ENCODE measurements at places on chromosomes 2 and 18.

DNA sequence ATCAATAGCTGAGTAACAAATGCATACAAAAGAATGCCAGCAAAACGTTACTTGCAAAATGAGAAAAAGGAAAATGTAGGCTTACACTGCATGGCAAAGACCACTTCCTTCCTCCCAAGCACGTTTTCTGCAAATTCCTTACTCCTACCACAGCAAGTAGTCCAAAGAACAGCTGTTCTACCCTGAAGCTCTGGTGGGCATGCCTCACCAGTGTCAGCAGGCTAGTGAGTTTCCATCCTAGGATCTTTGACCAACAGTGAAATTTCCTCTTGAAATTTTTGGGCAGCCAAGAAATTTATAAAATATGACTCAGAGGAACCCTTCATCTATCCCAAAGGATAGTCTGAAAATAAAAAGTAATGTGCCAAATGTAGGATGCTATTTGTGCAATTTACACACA, 123.9 kb downstream of the ZNF532 start:
- DNase-seq, result no peak

DNA sequence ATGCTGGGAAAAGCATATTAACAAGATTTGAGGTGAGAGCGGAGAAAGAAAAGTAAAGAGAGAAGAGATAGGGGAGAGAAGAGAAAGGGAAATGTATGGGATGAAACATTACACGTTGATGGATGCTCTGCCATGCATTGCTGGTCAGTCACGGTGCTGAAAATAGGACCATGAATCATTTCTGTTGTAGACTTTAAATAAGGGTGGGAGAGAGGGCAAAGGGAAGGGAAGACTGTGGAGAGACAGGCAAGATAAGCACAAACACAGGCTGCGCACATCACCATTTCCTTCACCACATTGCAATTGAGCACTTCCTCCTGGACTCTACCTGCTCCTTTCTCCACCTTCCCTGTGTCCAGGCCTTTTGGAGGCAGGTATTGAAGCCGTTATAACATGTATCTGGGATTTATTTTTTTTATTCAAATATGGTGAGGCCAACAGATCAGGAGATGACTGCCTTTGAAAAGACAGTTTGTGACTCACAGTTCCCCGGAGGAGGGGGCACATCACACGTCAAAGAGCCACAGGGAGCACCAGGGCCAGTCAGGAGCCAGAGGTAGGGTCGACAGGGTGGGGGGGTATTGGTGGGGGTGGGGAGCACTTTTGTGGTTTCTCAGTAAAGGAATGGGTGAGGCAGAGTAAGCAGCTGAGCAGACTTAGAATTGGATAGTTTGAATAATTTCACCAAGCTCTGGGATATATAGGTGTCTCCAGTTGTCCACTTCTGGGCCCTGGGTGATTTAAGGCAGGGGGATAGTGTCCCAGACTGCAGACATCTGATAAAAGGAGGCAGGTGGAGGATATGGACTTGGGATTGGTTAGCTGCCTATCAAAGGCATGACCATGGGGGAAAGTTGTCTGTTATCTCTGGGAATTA, 372.8 kb upstream of the ST6GAL2 start:
- no peak for DNase-seq

GRCh38 chr18:61093965-61094364, 239.3 kb upstream of the CDH20 start:
- DNase-seq, result no peak

DNA sequence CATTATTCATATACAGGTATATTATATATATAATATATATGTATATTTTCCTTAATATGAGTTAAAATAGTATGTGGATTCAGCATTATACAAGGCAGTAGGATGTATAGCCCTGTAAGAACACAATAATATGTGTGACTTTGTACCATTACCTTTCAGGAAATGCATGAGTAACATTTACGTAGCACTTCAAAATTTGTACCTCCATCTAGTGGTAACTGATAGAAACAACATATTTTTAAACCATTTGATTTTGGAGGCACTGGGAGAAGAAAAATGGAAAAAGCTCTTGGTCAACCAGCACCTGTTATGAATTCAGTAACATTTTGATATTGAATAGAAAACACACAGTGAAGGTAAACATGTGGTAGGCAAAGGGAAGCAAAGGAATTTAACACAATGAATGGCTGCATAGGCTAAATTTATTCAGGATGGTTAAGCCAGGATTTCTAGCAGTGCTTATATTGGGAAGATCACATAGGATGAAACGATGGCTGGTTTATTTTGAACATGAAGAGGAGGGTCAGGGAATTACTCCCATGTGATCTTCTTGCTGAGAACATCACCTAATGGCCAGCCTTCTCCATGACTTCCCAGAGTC, 565.5 kb downstream of the CCDC85A start:
- no peak for DNase-seq

- no peak for DNase-seq
Observed at GRCh38 chr2:150532879-150533278, 45.4 kb upstream of the RND3 start.

DNA sequence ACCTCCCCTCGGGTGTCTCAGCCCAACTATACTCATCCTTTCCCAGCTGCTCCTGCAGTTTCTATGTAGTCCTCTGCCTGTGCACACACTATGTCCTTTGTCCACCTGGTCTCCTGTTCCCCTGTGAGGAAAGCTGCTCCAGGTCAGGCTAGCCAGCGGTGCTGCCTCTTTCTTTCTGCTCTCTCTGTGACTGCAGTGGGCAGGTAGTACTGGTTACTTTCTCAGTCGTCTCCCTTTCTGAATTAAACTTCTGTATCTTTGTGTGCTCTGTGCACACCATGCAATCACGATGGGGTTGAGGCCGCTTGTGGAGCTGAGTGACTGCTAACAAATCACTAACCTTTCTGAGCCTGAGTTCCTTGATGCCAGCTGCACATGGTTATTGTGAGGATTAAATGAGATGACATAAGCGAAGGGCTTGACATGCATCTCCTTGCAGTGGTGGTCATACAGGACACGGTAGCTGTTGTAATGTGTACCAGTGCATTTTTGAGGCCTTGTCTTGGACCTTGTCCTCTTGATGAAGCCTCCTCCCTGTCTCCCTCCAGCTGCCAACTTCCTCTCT, 3.5 kb downstream of the FARP2 start:
- no peak for DNase-seq

DNA sequence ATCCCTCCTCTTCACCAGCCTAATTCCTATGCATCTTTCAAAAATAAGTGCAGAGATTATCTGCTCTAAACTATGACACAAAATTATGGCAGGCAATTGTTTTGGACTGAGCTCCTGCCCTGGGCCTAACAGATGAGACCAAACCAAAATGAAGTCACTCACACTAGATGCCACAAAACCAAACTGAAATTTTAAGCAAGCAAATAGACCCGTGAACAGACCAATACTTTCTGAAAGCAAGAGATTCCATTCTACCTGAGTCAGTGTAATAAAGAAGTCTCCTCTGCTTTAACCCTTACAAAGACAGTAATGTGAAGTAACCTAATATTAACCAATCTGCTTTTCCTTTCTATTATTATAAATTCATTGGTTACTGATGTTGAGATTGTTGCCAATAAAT, 84.3 kb downstream of the RIT2 start:
- DNase-seq, result no peak

- DNase-seq, result no peak
Observed at GRCh38 chr2:100895934-100896685, 76.2 kb downstream of the NPAS2 start.

- no peak for DNase-seq
Observed at GRCh38 chr18:25175558-25176517, 176.1 kb downstream of the ZNF521 start.

DNA sequence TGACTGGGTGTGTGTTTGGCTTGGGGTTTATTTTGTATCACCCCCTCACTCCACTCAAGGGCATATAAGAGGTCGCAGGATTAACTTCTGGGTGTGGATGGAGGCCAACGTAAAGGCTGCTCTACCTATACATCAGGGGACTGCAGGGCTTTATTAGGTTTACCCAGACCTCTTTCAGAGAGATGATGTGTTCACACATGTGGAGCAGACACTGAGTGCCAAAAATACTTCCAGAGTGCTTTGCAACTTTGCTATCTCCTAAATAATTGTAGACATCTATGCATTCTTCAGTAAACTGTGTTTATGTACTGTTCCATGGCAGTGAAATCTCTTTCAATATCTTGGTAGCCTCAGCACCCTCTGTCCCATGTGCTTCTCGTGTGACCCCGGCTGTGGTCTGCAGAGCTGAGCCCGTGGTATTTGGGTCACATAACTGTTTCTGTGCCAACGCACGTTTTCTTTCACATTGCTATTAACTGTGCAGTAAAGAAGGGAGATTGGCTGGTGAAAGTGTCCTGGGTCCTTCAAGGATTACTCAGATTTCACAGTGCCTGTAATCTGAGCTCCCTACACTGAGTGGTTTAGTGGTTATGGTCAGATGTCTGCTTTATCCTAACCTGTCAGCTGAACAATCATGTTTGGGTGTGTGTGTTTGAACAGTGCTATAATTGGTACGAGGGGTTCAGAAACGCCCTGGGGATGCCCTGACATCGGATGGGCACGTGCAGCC, 208.1 kb downstream of the VAPA start:
- no peak for DNase-seq

DNA sequence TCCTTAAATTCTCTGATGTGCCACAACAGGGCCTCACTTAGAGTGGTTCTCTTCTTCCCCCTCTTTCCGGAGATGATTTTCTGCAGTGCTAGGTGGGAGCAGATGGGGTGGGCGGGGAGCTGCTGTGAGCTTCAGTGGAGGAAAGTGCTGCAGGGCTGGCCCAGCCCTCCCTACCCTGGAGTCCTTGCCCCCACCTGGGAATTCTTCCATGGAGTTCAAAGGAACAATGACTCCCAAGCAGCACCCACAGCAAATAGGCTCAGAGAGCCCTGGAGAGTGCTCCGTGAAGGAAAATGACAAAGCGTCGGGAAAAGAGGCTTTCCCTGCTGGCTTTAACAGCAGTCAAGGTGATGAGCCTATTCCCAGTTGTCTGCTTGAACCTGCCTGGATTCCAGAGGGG, 28.8 kb downstream of the LOXHD1 start:
- DNase-seq, result no peak
